ENCODE measurements at places on chromosomes 4 and X.

DNA sequence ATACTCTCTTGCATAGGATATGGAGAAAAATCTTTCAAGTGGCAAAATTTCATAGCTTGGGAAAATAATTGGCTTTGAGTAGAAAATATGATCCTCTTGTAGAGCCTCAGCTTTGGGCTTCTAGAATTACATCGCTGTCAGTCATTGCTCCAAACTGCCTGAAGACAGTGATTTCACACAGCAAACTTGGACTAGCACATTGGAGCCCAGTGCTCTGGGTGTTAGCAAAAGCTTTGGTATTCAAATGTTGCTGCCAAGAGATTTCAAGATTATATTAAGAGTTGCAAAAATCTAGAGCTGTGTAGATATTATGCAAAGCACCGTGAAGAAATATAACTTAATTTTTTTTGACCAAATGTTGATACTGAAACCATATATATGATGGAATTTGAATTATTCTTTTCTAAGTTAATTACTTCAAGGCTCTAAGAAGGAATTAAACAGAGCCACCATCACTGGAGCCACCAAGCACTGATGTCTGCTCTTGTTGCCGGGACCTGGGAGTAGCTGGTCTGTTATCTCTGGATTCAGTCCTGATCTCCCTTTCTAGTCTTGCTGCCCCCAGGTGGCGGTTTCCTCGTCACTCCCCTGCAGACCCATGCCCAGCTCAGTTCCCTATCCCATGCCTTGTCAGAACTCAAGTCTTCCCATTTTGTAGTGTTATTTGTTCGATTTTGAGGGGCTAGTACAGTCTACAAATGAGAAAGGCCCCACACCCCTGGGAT is 260.7 kb upstream of the SFRP2 start:
- DNase-seq, result peak; percentile 82

- DNase-seq, result no peak
These were observed 13.5 kb downstream of the LETM1 start for GRCh38 chr4:1842339-1842895.

DNA sequence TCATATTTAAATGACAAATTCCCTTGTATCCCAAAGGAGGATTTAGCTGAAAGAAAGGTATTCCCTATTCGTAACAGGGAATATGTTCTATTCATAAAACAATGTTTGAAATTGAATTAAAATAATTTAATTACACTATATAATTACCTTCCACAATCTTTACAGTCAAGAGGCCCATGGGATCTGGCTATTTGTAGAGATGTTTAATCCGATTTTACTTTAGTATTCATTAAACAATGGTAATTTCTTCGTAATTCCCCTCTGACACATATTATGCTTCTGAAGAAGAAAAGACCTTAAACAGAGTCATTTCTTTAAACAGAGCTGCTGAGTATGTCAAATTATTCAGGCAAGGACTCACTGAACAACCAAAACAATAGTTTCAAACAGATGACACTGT is 98.8 kb downstream of the MAGEC1 start:
- no peak for DNase-seq

- DNase-seq, result no peak
These were observed 84.9 kb upstream of the TET2 start for GRCh38 chr4:105061731-105062130.
